ENCODE measurements at places on chromosomes 16 and 17.

DNA sequence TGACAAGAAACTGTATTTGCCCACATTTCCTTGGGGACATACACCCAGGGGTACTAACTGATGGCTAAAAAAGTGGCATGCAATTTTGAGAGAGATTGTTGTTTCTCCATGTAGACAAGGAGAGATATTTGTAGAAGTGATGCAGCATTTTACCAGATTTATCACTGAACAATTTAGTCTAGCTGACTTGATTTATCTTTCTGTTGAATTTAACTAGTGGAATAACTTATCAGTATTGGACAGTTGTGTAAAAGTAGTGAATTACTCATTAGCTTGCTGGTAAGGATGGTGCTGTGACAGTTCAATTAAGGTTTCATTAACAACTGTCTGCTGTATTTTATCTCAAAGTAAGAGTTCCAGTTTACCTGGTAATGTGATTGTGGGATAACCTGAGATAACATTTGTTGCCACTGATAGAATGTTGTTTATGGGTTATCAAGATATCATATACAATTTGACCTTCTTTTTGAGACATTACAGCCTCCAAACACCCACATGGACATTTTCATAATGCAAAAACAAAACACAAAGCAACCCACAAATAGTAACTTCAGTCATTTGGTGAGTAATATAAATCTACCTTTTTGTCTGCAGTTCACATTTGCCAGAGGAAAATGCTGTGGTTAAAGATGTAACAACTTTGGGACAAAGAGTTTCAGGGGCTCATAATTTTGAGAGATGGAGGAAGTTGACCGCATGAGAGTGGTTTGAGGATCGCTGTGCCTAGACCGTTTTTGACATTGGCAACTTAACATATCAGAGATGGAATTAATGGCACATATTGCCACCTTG, 3.8 kb downstream of the NLK start:
- no peak for DNase-seq

GRCh38 chr17:72258711-72259110, 137.9 kb downstream of the SOX9 start:
- DNase-seq: no peak

- DNase-seq: no peak
Measured at GRCh38 chr16:77043076-77043475, 147.9 kb upstream of the MON1B start.

GRCh38 chr17:57290981-57291380, 34.7 kb downstream of the MSI2 start:
- no peak for DNase-seq

- DNase-seq: no peak
Measured at GRCh38 chr17:60968266-60968665, 290.6 kb downstream of the BCAS3 start.

DNA sequence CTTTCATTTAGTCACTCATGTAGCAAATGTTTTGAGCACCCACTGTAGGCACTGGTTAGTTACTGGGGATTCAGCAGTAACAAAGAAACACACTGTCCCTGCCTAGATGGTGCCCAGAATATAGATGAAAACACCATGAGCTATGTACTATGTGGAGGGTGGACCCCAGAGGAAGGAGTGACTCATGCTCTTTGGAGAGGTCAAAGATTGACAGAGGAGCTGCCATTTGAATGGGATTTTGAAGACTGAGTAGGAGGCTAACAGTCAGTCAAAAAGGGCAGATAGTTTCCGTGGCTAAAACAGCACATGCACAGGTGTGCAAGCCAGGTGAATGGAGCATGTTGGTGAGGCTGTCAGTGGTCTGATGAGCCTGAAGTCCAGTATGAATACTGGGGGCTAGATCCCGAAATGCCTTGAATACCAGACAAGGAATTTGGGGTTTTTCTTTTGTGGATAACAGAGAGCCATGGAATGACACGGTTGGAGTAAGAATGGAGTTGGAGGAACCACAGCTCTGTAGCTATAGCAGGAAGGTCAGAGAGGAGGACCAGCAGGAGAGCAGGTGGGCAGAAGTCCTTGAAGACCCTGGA, 6.1 kb downstream of the IL21R start:
- no peak for DNase-seq

DNA sequence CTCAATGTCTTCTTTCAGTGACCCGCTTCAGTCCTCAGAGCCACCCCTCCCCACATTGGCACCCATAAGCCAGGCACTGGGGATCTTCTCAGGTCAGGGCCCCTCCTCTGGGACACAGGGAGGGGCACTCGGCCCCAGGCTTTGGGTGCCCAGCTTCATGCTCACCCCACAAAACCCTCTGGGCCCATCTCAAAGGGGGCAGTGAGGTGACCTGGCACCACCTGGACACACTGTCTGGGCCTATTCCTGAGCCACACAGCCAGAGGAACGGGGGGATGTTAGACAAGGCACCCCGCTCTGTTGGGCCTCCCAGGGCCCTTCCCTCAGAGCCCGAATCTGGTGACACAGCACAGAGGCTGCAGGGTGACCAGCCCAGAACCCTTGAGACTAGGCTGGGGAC, 36.1 kb downstream of the TNFRSF13B start:
- no peak for DNase-seq

All from activated CD4-positive, alpha-beta T cell treated with anti-CD3 and anti-CD28 coated beads for 1 hour (primary cell).